ENCODE measurements at places on chromosomes 6 and 20. TPM values are rescaled to one million over a fixed set of nuclear protein-coding genes. Genes with fewer than 3 reads are reported as not detected.

DNA sequence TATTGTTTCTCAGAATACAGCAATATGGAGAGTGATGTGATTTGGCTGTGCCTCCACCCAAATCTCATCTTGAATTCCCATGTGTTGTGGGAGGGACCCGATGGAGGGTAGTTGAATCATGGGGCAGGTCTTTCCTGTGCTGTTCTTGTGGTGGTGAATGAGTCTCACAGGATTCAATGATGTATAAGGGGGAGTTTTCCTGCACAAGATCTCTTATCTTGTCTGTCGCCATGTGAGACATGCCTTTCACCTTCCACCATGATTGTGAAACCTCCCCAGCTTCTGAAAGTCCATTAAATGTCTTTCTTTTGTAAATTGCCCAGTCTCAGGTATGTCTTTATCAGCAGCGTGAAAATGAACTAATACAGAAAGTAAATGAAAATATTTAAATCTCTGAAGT lies 234.8 kb upstream of the TENT5A start:
- no peak for DNase-seq
- H3K27me3 ChIP-seq = no peaks in the 10 kb centered on the region
- H3K4me3 ChIP-seq = no peak overlapping the region

Gene PPDPF
- 265 TPM for total RNA-seq

- H3K27ac ChIP-seq = no peak overlapping the region
- H3K4me3 ChIP-seq = no peak overlapping the region
- no peaks in the 10 kb centered on the region for H3K4me1 ChIP-seq
- H3K27me3 ChIP-seq = no peaks in the 10 kb centered on the region
Observed at GRCh38 chr6:152783217-152783878, 32.8 kb downstream of the VIP start.

GRCh38 chr6:155142168-155143028 lies 121.4 kb upstream of the CLDN20 start:
- H3K4me3 ChIP-seq = no peak overlapping the region
- no peak overlapping the region for H3K27ac ChIP-seq
- peaks cover 48% of the 10 kb centered on the region for H3K27me3 ChIP-seq
- H3K36me3 ChIP-seq = no peaks in the 10 kb centered on the region
- no peaks in the 10 kb centered on the region for H3K4me1 ChIP-seq
- DNase-seq = no peak
